Suppressor macrophage treated with lipopolysaccharide for 4 hours (primary cell): ENCODE measurements at places on chromosomes 11 and 22.

DNA sequence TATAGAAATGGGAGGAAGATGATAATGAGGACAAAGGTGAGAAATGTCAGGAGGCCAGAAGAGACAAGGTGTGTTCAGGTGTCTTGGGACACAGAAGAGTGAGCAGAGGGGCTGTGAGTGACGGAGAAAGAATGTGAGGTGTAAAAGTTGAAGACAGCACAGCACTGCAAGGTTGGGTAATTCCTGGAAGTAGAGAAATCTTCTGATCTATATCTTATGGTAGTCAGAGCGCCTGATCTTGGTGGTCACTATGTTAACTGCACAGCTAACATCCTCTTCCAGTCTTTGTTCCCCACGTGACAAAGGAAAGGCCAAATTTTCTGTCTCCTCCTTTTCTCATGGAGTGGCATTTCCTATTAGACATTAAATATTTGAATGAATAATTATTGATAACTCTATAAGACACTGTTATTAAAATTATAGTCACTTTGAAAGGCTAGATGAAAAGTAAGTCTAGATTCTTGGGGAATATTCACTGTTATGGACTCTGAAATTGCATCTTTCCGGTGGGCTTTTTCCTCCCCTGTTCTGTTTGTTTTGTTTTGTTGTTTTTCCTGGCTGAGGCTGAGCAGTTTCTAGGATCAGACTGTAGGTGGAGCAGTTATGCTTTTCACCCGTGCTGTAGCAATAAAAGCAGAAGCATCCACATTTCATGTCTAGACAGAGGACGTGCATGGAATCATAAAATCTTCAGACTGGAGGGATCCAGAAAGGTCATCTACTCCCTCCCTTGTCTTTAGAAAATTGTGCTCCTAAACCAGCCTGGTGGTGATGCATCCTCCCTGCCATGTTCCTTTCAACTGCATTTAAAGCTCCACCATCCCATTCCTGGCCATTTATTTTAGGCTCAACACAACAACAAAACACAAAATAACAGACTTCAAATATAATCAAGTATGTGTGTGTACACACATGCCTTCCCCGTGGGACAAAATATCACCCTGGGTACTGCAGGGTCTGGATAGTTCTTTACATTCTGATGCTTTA is 26.6 kb downstream of the SC5D start:
- peak; percentile 76 for DNase-seq

GRCh38 chr11:59380263-59381059 is 21.8 kb downstream of the OR5AN1 start:
- peak; percentile 73 for DNase-seq

GRCh38 chr11:33884035-33884434 is 7.8 kb downstream of the LMO2 start:
- no peak for DNase-seq

DNA sequence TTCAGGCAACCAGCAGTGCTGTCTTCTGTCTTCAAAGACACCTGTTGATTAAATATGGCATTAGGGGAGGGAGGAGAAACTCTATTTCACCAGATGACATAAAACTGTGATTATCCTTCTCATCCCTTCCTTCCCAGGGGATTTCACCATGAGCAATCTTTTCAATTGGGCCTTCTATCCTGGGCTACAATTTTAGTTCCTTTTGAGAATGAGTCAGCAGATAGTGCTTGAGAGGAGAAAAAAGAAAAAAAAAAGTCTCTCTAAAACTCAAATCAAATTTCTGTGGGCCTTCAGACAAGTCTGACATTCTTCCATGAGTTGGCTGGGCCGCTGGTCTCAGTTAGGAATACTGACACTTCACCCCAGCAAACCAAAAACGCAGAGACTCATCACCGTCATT is 7.2 kb downstream of the FLI1 start:
- DNase-seq = peak; percentile 40

- no peak for DNase-seq
Observed at GRCh38 chr11:92880381-92880780, 89.1 kb upstream of the MTNR1B start.

DNA sequence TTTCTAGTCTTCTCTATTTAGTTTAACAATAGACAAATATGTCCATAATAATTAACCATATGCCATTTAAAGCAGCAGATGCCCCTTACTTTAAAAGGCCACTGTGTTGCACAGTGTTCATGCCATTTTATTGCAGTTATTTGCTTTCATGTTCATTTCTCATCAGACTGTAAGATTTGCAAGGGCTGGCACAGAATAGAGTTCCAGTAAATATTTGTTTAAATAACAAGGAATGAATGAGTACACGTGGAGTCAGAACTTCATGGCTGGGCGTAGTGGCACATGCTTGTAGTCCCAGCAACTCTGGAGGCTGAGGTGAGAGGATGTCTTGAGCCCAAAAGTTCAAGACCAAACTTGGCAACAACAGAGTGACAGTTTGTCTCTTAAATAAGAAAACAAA is 1228.6 kb downstream of the LRRC4C start:
- DNase-seq = no peak

GRCh38 chr11:43693731-43694130 is 13.2 kb downstream of the HSD17B12 start:
- DNase-seq = no peak

DNA sequence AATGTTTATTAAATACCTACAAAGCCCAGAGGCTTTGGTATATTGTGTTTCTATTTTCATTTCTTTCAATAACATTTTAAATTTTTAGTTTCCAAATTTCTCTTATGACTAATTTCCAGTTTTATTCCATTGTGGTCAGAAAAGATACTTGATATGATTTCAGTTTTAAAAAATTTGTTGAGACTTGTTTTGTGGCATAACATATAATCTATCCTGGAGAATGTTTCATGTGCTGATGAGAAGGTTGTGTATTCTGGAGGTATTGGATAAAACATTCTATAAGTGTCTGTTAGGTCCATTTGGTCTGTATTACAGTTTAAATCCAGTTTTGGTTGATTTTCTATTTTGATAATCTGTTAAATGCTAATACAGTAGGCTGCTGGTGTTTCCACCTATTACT is 9.8 kb upstream of the RAG1 start:
- DNase-seq = no peak

DNA sequence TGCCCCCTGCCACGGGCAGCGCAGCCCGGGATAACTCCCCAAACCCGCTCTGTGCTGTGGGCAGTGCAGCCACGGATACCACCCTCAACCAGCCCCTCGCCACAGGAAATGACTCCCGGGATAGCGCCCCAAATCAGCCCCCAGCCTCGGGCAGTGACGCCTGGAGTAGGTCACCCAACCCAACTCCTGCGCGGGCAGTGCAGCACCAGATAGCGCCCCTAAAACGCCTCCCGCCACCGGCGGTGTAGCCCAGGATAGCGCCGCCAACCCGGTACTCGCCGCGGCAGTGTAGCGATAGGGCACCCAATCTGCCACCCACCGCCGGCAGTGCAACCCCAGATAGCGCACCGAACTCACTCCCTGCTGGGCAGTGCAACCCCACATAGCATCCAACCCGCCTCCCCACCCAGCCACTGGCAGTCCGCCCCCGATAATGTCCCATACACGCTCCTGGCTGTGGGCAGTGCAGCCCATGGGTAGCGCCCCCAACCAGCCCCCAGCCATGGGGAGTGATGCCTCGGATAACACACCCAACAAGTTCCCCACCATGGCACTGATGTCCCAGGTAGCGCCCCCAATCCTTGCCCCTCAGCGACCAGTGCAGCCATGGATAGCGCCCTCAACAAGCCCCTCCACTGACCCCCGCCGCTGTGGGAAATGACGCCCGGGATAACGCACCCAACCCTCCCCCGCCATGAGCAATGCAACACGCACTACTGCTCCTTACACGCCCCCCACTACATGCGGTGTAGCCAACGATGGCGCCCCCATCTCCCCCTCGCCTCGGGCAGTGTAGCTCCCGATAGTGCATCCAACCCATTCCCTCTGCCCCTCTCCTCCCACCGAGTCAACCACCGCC is 1.5 kb downstream of the RFPL2 start:
- no peak for DNase-seq

DNA sequence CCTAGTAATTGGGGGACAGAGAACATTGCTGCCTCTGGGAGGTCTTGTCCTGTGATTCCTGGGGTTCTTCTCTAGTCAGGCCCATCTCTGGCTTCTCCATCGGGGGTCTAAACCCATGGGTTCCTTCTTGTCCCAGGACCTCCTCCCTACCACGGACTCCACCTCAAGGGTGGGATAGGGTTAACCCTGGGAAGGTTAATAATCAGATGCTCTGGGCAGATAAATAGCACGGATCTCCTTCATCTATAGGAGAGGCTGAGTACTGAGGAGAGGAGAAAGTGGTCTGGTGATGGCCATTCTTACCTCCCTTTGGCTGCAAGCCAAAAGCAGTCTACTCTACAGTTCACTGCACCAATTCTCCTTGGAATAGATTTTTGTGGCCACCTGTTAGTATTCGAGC is 10.5 kb downstream of the HEPHL1 start:
- DNase-seq = no peak

DNA sequence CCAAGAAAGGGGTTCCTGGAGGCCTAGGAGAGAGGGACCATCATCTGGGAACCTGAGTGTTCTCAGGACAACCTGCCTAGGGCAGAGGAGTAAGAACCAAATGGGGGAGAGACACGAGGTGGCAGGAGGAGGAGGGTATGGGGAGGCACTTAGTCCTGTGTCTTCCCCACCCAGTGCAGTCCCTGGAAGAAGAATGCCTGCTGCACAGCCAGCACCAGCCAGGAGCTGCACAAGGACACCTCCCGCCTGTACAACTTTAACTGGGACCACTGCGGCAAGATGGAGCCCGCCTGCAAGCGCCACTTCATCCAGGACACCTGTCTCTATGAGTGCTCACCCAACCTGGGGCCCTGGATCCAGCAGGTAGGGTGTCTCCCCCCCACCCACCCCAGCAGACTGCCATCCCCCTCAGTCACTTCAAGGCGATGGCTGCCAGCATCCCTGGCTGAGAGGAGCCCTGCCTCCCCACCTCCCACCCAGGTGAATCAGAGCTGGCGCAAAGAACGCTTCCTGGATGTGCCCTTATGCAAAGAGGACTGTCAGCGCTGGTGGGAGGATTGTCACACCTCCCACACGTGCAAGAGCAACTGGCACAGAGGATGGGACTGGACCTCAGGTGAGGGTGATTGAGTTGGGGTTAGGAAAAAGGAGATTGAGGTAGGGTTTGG is 3.7 kb upstream of the INPPL1 start:
- DNase-seq = no peak

GRCh38 chr11:123103326-123103980 is 41.5 kb upstream of the HSPA8 start:
- DNase-seq = peak; percentile 54

DNA sequence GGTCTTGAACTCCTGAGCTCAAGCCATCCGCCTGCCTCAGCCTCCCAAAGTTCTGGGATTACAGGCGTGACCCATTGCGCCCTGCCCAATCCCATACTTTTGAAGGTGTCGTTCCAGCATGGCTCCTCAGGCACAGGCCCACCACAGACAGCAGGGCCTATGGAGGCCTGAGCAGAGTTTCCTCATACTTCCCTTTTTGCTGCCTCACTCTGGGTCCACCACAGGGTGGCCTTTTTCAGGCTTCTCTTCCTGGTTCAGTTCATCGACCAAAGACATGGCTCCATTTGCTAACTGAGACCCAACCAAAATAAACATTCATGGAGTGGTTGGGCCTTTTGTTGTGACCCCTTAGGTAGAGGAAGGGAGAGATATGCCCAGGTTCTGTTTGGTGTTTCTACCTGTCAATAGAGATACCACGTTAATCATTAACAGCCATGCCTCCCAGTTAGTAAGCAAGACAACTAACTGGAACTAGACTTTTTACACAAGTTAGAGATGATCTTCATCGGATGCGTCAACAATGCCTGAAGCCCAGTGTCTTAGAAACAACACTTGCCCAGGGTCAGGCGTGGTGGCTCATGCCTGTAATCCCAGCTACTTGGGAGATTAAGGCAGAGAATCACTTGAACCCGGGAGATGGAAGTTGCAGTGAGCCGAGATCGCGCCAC is 35.1 kb downstream of the TRIOBP start:
- peak; percentile 60 for DNase-seq

DNA sequence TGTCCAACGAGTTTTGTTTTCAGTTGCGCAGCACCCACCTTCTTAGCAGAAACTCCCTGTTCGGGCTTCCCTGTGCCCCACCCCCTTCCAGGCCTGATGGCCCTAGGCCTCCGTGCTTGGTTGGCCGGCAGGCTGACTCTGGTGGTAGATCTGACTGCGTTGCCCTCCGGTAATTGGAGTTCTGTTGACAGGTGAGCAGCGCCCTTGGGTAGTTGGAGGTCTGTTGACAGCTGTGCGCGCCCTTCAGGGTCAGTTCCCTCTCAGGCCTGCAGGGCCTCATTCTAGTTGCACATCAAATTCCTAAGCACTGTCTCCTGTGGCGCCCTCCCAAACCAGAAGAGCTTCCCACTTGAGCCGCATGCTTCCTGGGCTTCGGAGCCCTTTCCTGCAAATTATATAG is 776 bp downstream of the DGCR6 start:
- no peak for DNase-seq

GRCh38 chr11:64241491-64242374 is 838 bp downstream of the FKBP2 start:
- DNase-seq = no peak

DNA sequence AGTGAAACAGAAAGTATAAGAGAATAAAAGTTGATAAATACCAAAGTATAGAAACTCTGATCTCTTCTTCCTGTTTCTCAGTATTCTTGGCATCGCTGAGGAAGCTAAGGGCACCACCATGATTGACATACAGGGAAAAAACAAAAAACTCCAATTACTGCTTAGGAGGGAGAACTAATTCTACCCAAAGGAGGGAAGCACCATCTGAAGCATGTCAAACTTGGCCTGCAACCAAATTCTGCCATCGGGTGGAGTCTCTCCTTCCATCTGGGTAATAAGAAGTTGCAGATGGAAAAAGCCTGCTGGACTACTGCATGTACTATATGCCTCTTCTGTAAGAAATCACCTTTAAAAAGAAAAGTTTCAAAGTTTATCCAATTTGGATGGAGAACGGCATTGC is 30.5 kb upstream of the PPP2R1B start:
- DNase-seq = peak; percentile 43

GRCh38 chr11:8297781-8298440 is 34.2 kb upstream of the LMO1 start:
- DNase-seq = no peak

- peak; percentile 12 for DNase-seq
Observed at GRCh38 chr22:39808081-39808480, 85.5 kb downstream of the ENTHD1 start.

GRCh38 chr22:45180146-45180679 is 16.5 kb downstream of the NUP50 start:
- no peak for DNase-seq

GRCh38 chr22:46053563-46054090 is 76.7 kb upstream of the WNT7B start:
- peak; percentile 83 for DNase-seq

- DNase-seq = peak; percentile 66
Observed at GRCh38 chr22:22773979-22774604, 113.5 kb upstream of the IGLL5 start.

GRCh38 chr11:12812849-12813248 is 138.6 kb downstream of the TEAD1 start:
- DNase-seq = no peak

DNA sequence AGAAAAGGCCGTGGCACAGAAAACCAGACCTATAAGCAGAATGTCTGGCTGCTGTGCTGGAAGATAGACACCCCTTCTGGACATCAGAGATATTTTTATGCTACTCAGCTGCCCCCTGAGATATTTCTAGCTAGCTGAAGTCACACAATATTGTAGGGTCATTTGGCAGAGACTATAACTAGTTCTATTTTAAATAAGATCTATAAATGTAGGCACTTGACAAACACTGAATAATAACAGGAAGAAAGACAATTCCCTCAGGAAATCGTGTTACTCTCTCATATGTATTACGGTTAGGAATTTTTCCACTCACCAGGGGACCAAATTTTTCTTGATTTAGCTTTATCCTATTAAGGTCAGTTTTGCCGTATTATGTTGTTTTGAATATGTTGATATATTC is 845.4 kb downstream of the OPCML start:
- DNase-seq = no peak
